Naive thymus-derived CD8-positive, alpha-beta T cell (primary cell): ENCODE measurements at places on chromosomes 13 and 19. TPM values are rescaled to one million over a fixed set of nuclear protein-coding genes. Genes with fewer than 3 reads are reported as not detected.

CEACAM1 gene
- polyA plus RNA-seq: 1.4 TPM

PSMC4 gene
- polyA plus RNA-seq: 80.4 TPM

ZNF468 gene
- 15.2 TPM for polyA plus RNA-seq

ZNF723 gene
- not detected for polyA plus RNA-seq

MCOLN1 gene
- 10.1 TPM for polyA plus RNA-seq

FFAR3 gene
- not detected for polyA plus RNA-seq

LRG1 gene
- not detected for polyA plus RNA-seq

PCP2 gene
- polyA plus RNA-seq: not detected

CADM4 gene
- polyA plus RNA-seq: not detected

TNFSF13B gene
- polyA plus RNA-seq: 3.0 TPM

SLC25A42 gene
- polyA plus RNA-seq: 6.2 TPM

SAMD1 gene
- 2.7 TPM for polyA plus RNA-seq

ALOX5AP gene
- 235 TPM for polyA plus RNA-seq

B3GLCT gene
- 7.2 TPM for polyA plus RNA-seq

KLK2 gene
- not detected for polyA plus RNA-seq

CGB1 gene
- not detected for polyA plus RNA-seq

INSL3 gene
- 3.0 TPM for polyA plus RNA-seq

MAMSTR gene
- polyA plus RNA-seq: 0.77 TPM
